ENCODE measurements at places on chromosomes 2 and 18.

- no peak for DNase-seq
These were observed 31.0 kb downstream of the COA5 start for GRCh38 chr2:98577313-98577712.

GRCh38 chr2:190352668-190353536 lies 9.5 kb downstream of the INPP1 start:
- DNase-seq: no peak

GRCh38 chr2:5188636-5189035 lies 503.5 kb upstream of the SOX11 start:
- no peak for DNase-seq

- no peak for DNase-seq
These were observed 14.9 kb downstream of the ELMOD3 start for GRCh38 chr2:85369500-85369899.

DNA sequence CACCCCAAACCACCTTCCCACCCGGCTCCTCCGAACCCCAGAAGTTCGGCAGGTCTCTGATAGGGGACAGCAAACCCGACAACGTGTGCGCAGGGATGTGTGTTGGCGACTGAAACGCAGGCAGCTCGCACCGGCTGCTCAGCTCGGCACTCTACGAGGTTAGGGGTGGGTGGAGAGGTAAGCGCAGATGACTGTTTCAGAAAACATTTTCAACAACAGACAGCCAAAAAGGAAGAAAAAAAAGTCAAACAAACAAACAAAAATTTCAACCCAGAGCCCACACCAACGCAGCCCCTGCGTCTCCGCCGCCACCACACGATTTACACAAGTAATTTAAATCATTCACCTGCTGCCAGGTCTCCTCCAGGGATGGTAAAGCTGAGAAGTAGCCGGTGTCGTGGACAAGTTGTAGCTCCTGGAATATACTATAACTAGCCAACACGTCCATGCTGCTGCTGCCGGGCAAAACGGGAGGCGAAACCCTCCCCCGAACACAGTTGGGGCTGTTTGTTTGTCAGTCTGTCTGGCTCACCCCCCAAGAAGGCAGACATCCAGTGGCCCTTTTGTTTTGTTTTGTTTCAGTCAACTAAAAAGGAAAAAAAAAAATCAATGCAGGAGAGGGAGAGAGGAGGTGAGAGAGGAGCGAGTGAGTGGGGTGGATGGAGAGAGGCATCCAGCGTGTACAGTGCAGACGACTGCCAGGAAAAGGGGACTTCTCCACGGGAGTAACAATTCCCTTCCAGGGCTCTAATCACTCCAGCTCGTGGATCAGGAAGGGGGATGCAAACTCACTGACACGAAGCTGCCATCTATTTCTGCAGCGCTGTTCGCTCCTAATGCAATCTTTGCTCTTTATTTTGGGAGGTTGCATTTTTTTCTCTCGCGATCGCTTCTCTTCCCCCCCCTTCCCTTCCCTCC lies at the start of gene KLF7:
Gene KLF7 (minus strand): TSS at position 828 of the 918 bp plus-strand sequence. CDS start 380 bp downstream, at position 448.
- peak; percentile 38 for DNase-seq

DNA sequence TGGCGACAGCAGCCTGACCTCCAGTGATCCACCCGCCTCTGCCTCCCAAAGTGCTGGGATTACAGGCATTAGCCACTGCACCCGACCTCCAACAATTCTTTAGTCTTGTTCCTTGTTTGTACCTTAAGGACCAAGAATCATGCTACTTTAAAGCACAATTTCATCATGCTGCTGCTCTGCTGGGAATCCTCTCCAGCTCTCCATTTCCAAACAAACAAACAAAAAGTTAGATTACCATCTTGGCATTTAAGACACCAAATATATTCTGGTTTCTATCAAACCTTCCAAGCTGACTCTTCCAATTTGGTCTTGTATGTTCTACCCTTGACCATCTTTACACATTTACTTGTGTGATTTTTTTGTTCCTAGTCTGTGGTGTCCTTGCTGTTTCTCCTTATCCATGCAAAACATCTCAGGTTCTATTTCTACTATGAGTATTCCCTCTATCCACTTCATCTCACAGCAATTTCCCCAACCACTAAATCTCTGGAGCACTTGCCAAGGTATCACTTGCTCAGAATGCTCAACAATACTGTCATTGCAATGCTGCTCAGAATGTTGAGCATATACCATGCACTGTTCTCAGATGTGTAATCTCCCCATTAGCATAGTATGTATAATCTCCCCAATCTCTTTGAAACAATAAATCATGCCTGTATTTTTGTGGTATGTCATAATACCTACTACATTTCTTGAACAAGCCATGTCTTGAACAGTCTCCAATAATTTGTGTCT lies 73.2 kb upstream of the GALNT5 start:
- no peak for DNase-seq

DNA sequence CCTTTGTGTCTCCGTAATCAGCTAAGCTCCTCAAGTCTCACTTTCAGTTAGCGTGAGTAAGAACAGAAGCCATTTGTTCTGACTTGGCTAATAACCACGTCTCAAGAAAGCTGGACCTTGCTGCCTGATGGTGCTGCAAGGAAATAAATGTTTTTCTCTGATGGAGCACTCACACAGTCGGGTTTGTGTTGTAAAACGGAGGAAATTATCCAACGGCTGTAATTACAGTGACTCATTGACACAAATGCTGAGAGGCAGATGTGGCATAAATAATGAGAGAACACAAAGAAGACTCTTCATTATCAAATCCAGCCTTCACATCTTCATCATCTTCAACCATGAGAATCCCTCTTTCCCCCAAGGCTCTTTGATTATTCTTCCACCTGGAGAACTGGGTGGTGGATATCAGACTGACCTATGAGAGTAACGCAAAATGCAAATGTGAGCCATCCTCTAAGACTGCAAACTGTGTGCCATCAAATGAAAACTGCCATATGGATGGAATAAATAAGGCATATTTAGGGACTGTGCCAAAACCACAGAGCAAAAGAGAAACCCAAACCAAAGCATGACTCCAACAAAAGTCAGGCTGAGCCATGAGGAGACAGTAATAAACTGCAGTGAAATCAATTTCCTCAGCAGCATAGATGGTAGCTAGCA lies 252.6 kb downstream of the RND3 start:
- no peak for DNase-seq

DNA sequence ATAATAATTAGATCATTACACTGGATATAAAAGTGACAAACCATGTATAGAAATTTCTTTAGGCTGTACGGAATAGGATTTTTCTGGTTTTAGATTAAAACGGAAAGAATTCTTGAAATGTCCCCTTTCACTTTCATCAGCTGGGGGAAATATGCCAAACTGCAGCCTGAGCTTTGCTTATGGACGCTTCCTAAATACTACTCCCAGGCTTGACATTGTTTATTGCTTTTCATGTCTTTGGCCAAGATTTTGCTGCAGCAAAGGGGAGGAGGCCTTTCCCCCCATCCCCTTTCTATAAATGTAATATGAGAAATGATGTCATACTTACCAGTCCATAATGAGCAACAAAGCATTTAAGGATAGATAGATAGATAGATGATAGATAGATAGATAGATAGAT lies 158.4 kb downstream of the MAP2 start:
- no peak for DNase-seq

- DNase-seq: no peak
These were observed 421.3 kb downstream of the ARHGAP15 start for GRCh38 chr2:143550500-143550899.

DNA sequence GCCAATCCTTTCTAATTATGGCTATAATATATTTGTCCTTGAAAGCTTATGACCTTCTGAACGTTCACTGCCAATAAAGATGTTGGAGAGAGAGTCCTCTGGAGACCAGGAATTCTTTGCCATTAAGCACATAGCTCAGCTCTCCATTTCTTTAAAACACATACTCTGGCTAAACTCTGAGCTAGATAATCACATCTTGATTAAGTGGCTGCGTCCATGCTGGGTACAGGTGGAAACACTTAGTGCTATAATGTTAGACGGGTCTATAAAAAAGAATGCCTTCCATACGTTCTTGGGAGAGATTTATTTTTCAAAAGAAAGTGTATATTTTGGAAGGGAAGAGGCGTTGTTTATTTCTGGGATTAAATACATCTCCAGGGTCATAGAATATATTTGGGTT lies 314.5 kb downstream of the LPIN1 start:
- DNase-seq: no peak

DNA sequence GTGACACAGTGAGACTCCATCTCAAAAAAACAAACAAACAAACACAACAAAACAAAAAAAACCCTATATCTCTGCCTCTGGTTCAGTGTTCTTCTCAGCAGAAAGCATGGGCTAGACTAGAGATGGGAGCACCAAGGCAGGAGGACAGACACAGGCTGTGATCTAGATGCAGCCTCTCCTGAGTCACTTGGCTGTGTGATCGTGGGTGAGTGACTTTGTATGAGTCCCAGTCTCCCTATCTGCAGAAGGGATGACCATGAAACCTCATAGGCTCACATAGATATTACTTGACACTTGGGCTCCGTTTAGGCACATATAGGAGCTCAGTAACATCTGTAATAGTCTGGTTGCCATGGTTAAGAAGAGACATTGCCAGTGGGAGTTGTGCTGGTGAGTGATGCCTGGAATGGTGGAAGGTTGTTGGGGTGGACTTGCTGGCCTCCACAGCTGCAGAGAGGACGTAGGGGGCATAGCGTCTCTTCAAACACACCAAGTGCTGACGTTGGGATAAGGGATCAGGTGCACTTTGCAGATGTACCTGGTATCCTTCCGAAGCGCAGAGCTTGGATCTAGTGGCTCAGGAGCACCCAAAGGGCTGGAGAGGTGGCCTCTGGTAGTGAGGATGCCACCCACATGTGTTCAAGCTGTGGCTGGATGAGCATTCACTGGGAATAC lies 318.9 kb upstream of the HS6ST1 start:
- no peak for DNase-seq

GRCh38 chr18:58096658-58097057 lies 52.6 kb downstream of the NEDD4L start:
- DNase-seq: no peak

DNA sequence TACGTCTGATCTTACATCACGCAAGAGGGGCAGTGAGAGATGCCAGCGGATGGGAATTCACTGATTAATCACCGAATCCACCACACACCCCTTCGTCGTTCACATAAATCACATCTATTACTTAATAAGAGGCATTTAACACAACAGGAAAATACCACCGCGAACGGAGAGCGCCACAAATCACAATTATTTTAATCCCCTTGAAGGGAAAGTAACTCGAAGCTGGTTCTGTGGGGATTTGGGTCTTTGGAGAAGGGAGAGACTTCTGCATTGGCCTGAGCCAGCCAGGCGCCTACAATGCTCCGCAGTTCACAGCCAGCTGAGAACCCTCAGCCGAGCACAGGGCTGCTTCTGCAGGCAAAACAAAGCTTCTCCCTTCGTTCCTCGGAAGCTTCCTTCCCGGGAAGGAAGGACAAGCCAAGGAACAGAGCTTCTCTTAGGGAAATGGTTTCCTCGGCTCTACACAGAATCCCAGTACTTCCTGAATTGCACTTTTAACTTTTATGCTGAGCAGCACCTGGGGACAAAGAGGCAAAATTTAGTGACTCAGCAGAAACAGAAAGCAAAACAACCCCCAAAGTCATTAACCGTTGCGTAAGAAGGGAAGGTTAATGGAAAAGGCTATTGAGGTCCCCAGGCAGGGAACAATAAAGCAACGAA lies at the start of gene LRP1B:
Gene LRP1B (minus strand): TSS at position 7 of the 660 bp plus-strand sequence. CDS start 287 bp downstream, outside the sequence.
- DNase-seq: no peak

DNA sequence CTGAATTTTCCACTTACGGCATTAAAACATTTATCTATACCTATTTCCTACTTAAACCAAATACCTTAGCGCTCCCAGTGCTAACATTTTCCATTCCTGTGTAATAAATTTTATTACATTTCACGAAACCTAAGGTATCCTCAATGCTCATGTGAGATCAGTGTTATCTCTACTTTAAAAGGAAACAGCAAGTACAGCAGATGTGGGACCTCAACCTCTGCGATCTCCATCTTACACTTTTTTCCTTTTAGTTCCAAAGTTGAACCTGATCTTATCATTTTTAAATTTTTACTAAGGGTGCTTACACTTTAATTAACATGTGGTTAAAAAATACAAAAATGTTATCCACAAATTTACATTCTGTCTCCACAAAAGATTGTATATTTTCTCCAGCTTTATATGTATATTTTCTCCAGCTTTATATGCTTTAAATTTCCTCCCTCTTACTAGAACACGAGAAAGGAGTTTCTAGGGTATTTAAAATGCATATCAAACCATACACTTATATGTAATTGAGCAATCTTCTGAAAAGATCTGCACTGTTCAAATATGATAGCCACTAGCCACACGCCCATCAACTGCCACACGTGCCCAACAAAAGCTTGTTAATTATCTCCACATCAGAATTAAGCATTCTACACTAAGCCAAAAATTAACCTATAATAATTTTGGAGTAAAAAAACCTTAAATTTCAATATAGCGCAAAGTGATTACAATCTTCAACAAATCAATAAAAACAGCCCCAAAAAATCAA lies 38.1 kb downstream of the MBOAT2 start:
- DNase-seq: no peak

DNA sequence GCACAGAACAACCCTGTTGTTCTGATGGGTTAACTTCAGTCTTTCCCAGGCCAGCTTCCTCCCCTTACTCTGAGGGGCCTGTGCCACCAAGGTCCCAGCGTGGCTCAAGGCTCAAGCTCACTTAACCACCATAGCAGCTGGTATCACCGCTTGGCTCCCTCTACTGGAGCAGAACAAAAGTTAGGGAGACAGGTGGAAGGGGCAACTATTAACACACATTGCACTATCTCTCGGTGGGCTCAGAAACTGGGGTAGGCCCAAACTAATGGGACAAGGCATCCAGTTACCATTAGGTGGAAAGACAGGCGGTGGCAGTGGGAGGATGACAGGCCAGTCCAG lies 88.7 kb upstream of the ATL2 start:
- DNase-seq: no peak

- no peak for DNase-seq
These were observed 117.4 kb upstream of the NOSTRIN start for GRCh38 chr2:168684921-168685599.

DNA sequence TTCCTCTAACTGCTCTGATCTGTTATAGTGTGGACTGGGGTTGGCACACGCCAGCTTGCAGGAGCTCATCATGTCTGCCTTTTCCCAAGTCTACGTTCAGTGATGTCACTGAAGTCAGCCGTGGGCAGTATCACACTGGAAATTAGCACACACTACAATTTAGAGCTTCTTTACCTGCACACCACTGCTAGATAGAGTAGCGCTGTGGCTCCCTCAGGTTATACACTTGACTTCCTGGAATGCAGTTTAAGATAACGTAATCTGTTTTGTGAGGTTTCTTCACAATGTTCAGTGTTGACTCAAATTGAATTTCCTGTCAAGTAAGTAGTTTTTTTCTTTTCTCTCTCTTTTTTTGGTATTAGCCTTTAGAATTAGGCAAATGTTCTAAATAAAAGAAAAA lies 487.2 kb downstream of the DCDC2C start:
- DNase-seq: no peak

DNA sequence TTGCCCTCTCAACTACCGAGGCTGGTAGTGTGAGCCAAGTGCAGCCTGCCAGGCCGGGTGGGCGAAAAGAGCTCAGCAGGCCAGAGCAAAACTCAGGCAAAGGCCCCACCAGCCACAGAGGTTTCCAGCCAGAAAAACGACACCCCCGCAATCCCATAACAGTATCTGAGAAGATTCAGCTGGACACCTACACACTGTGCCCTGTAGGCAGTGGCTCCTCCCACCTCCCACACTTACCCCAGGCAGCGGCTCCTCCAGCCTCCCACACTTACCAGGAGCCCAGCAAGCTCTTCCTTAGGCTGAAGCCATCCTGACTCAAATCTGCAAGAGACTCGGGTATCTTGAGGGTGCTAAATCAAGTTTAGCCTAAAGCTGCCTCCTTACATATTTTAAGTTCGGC lies 15.6 kb upstream of the TMEM18 start:
- no peak for DNase-seq

All from activated T-cell treated with anti-CD3 and anti-CD28 coated beads for 4 hours (primary cell).